Vagina (tissue), 2 donors: ENCODE measurements at places on chromosomes 1 and 21. TPM values are rescaled to one million over a fixed set of nuclear protein-coding genes. Genes with fewer than 3 reads are reported as not detected.

DNA sequence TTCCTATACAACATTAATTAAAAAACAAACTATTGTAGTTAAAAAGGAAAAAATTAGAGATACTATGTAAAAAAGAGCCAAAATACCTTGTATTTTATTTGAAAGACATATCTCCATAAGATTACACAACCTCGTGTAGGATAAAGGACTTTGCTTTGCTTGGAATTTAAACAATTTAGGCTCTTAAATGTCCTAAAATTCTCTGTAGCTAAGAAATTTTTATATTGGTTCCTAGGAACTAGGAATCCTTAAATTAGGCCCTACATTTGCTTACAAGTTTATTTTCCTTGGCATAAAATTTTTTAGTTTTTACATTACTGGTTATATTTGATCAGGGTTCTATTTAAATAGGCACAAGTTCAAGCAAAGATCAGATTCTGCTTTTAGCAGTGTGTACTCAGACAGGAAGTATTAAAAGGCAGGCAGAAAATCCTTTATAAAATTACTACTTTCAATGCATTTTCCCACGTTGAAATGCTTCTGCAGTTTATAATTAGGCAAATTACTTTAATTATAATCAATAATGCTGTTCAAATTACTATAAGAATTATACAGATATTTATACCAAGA, 3.4 kb upstream of the ANGPTL3 start:
- H3K27me3 ChIP-seq, result no peaks in the 10 kb centered on the region
- DNase-seq, result no peak
- H3K36me3 ChIP-seq, result no peaks in the 10 kb centered on the region
- no peak overlapping the region for H3K27ac ChIP-seq
- no peak overlapping the region for H3K4me3 ChIP-seq

Gene TEX38
- total RNA-seq, result not detected

DNA sequence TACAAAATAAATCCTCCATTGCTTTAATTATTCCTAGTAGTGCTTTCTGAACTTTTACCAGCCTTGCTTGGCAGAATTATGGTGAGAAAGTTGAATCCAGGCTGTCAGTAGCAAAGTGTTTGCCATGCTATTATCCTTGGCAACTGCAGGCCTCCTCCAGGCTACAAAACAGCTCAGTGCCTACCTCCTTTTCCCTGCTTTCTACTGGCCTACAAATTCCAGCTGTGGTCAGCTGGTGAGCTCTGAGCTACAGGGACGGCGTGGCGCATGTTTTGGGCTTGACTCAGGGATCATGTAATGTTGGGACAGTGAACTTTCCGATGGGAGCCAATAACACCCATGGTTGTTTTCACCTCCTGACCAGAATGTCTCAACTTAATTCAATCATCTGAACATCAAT, 456.1 kb upstream of the ADAMTS5 start:
- H3K4me3 ChIP-seq, result no peak overlapping the region
- peaks cover 23% of the 10 kb centered on the region for H3K4me1 ChIP-seq
- H3K27ac ChIP-seq, result peak overlapping the region; percentile 51
- H3K27me3 ChIP-seq, result no peaks in the 10 kb centered on the region
- no peak for DNase-seq
- H3K36me3 ChIP-seq, result no peaks in the 10 kb centered on the region

DNA sequence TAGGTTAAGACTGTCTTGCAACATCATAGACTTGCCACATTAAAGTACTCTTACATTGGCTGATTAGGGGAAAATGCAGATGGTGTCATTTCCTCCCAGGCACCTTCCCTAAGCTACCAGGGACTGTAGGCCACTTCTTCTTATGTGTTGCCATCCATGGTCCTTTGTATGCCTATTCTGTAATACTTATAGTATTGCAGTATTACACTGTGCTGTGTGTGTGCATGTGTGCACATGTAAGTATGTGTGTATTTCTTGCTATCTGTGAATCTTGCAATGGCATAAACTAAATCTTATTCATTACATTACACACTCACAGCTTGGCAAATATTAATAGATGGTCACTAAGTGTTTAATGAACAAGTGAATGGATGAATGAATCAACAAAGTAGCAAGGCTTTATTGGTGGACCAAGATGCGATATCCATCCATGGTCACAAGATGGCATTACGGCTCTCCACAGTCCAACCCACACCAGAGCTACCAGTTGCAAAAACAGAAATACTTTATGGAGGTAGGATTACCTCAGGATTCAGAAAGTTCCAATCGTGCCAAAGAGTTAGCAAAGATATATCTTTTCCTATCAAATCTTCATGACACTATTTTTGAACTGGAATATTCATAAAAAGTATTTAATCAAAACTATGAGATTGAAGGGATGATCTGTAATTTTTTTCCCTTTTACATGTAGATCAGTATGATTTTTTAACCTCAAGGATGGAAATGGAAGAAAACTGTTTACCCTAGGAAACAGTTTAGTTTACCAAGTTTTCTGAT, 160.2 kb downstream of the DENND1B start:
- no peaks in the 10 kb centered on the region for H3K4me1 ChIP-seq
- H3K27ac ChIP-seq, result no peak overlapping the region
- H3K4me3 ChIP-seq, result no peak overlapping the region
- no peaks in the 10 kb centered on the region for H3K36me3 ChIP-seq
- H3K27me3 ChIP-seq, result no peaks in the 10 kb centered on the region

DNA sequence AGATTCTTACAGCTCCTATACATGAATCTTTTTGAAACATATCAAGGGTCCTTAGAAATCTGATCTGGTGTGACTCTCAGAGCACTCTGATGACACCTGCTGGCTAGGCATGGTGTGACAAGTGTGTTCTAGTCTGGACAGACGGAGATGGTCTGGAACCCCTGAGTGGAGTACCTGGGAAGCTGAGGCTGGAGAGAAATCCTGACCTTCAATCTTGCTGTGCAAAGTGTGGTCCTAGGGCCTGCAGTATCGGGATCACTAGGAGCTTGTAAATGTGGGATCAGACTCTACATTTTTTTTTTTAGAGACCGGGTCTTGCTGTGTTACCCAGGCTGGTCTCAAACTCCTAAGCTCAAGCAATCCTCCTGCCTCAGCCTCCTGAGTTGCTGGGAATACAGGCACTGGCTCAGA, 78.6 kb upstream of the SOD1 start:
- no peak for DNase-seq
- no peaks in the 10 kb centered on the region for H3K4me1 ChIP-seq
- H3K27me3 ChIP-seq, result no peaks in the 10 kb centered on the region
- H3K27ac ChIP-seq, result no peak overlapping the region
- H3K36me3 ChIP-seq, result no peaks in the 10 kb centered on the region
- no peak overlapping the region for H3K4me3 ChIP-seq

DNA sequence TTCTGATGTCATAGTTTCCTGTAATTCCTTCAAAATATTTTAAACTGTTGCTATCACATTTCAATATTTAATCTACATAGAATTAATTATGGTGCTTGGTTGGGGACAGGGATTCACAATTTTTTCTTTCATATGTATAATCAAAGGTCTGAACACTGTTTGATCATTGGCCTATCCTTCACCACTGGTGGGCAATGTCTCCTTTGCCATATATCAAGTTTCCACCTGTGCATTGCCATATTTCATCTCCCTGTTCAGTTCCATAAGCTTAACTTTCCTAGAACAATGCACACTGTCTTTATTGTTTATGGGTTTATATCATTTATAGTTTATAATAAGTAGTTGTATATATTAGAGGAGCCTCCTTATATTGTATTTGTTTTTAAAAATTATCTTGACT, 374.9 kb upstream of the PTBP2 start:
- no peak for DNase-seq
- H3K4me1 ChIP-seq, result no peaks in the 10 kb centered on the region
- H3K36me3 ChIP-seq, result no peaks in the 10 kb centered on the region

Gene OR2T33
- not detected for total RNA-seq

DNA sequence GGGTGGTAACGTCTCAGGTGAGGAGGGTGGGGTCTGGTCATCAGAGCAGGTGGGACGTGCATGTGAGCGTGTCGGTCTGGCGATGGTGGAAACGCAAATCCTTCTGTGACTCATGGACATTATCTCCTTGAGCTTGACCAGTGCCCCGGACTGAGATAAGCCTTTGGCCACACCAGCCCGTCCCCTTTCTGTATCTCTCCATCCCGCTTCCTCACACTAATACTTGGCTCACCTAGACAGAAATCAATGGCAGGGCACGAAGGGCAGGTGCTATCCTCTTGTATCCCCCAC, 7.9 kb upstream of the AQP10 start:
- no peak overlapping the region for H3K27ac ChIP-seq
- H3K4me1 ChIP-seq, result no peaks in the 10 kb centered on the region
- no peak for DNase-seq
- no peaks in the 10 kb centered on the region for H3K27me3 ChIP-seq
